ENCODE measurements at places on chromosomes 2 and 18.

DNA sequence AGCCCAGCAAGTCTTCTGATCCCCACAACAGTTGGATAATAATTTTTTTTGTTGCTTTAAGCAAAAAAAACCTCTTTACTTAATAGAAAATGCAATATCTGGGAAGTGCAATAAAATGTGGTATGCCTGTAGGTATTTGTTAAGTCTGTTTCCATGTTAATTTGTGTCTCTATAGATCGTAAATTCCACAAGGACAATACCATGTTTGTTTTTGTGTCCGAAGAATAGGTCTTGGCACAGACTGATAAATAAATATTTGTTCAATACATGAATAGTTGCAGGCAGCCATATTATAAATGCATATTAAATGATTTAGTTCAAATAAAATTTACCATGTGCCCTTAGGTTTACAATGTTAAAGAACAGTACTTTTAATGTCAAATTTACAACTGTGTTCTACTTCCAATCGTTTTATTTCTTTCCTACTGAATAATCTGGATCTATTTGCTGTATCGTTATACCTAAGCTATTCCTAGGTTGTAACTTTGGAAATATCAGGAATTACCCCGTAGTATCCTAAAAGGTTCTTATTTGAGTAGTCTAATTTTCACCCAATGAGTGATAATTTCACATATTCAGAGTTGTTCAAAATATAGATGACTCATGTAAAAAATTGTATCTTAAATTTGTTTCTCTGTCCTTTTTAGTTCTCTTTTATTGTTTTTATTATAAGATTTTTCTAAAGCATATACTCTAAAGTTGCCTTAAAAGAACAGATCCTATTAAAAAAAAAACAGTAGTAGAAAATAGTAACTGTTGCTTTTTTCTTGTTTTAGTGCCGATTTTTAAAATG lies 151.8 kb downstream of the EHBP1 start:
- no peak for DNase-seq

GRCh38 chr2:144390424-144391020 lies 129.4 kb downstream of the ZEB2 start:
- DNase-seq, result no peak

GRCh38 chr2:119731983-119732382 lies 27.7 kb upstream of the PTPN4 start:
- no peak for DNase-seq

DNA sequence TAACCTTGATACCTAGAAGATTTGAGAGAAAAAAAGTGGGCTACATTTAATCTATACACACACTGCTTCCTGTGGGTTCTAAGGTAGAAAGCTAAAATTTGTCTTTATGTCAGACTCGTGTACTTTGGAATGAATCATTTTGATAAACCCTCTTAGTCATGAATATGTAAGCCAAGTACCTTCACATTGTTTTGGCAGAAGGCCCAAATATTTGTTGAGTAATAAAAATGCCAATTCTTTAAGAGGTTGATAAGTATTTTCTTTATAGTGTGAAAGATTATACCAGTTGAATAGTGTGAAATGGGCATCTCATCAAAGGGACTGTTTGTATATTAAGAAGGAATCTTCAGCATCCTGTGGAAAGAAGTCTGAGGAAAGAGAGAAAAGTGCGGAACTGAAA lies 1464.7 kb upstream of the ZEB2 start:
- no peak for DNase-seq

- no peak for DNase-seq
These were observed 28.5 kb downstream of the SEMA4F start for GRCh38 chr2:74682501-74682900.

DNA sequence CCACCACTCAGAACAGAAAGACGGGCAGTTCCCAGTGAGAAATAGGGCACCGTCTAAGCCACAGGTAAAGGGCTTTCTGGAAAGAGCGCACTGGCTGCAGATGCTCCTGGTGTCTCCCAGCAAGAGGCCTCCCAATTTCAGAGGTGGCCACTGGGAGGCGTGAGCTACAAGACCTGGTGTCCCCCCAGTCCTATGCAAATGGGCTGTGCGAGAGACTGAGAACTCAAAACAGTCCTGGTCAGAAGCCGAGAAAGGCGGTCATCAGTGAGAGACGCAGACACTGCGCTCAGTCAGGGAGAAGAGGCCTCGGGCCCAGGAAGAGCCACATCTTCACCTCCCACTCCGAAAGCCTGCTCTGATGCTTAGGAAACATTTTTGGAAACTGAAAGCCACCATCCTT lies 179.5 kb downstream of the EIPR1 start:
- no peak for DNase-seq

- DNase-seq, result no peak
These were observed 433.7 kb downstream of the MBD2 start for GRCh38 chr18:53790786-53791185.

DNA sequence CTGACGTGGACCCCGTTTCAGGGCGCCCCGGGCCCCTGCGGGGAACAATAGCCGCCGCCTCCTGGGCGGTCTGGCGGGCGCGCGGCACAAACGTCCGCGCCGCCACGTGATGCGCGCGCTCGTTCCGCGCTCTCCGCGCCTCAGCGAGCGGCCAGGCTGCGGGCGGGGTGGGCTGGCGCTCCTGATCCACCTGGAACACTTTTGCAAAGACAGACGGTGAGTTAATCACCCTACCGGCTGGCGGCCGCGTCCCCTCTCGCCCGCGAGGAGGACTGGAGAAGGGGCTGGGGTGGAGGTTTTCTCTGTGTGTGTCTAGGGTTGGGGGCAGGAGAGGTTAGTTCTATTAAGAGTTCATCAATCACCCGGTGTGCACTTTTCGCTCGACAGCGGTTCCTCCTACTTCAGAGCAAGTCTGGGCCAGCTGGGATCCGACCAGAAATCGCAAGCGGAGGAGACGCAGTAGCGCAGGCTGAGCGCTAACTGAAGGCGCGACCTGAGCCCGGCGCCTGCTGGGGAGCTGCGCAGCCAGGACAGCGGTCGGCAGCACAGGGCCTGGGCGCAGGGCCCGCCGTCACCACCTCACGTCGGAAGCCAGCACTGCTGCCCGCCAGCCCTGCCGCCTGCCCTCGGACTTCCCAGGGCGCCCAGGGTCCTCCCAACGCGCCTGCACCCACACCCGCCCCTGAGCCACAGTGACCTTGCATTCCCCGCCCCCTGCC lies 10.3 kb upstream of the HOXD1 start:
- no peak for DNase-seq

- no peak for DNase-seq
These were observed 222.7 kb downstream of the PHLPP1 start for GRCh38 chr18:62938006-62938405.

GRCh38 chr18:5058768-5059695 lies 138.0 kb downstream of the AKAIN1 start:
- DNase-seq, result no peak

- no peak for DNase-seq
These were observed 367.8 kb upstream of the HS6ST1 start for GRCh38 chr2:128686497-128686859.

GRCh38 chr2:209577376-209578357 lies 153.8 kb downstream of the MAP2 start:
- no peak for DNase-seq

DNA sequence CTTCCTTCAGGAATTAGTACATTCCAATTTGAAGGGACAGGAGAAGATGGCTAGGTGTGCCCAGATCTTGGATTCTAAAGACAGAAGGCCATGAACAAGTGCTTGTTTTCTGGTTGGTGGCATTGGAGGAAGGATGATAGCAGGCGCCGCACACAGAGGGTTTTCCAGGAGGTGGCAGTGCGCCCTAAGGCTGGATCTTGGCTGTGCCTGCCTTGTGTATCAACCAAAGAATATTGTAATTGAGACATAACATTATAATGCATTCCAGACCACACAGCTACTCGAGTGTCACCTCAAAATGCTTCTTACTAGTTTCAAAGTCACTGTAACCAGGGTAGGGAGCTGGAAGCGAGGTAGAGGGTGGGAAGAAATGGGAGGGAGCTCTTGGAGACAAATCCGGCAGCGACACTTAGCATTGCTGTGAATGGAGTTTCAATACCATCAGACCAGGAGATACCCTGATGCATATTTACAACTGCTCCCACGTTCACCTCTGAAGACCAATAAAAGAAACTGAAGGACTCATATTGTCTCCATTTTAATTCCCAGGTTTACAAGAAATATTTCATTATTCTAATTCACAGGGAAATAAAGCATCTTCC lies 42.5 kb downstream of the CPO start:
- DNase-seq, result no peak

GRCh38 chr18:44786257-44786656 lies 105.6 kb downstream of the SETBP1 start:
- DNase-seq, result no peak

DNA sequence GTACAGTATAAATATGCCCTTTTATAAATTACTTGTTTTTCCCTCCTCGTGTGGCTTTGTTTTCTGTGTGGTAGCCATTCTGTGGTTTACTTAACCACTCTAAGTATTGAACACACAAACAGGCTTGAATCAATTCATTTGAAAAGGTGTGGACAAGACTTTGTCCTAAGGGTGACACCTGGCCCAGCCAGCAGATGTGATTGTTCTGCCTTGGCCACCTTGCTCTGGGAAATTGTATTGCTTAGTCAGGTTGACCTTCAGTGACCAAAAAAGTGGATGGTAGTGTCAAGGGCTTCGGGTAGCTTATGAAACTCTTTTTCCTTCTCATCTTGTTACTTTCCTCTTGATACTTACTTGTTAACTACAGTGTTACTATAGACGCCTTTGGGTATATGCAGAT lies 61.9 kb downstream of the DGKD start:
- no peak for DNase-seq

GRCh38 chr18:7301094-7301493 lies 70.2 kb downstream of the LRRC30 start:
- DNase-seq, result no peak

DNA sequence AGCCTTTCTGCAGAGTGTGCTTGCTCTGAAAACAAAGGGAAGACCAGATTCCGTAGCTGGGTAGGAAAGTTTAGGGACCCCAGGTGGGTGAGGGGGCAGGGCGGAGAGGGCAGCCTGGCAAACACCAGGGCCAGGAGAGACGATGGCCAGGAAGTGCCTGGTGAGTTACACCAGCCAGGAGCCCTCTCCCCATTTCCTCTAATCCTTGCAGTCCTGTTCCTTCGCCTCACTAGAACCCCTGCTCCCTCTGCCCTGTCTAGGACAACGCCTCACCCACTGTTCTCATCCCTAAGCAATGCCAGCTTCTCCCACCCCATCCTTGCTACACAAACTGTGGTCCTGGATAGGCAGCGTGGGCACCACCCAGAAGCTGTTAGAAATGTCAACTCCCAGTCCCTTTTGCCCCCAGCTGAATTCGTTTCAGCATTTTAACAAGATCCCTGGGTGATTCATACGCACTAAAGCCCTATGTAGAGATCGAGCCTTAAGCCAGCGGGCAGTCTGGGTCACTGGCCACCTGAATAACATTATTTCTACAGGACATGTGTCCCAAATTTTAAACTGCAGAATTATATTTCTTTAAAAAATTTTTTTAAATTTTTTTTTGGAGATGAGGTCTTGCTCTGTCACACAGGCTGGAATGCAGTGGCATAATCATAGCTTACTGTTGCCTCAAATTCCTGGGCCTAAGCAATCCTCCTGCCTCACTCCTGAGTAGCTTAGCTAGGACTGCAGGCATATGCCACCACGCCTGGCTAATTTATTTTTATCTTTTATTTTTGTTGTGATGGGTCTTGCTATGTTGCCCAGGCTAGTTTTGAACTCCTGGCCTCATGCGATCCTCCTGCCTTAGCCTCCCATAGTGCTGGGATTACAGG lies 10.9 kb downstream of the WIPF1 start:
- no peak for DNase-seq

- DNase-seq, result no peak
These were observed 577 bp upstream of the GLI2 start for GRCh38 chr2:120734930-120735651.

DNA sequence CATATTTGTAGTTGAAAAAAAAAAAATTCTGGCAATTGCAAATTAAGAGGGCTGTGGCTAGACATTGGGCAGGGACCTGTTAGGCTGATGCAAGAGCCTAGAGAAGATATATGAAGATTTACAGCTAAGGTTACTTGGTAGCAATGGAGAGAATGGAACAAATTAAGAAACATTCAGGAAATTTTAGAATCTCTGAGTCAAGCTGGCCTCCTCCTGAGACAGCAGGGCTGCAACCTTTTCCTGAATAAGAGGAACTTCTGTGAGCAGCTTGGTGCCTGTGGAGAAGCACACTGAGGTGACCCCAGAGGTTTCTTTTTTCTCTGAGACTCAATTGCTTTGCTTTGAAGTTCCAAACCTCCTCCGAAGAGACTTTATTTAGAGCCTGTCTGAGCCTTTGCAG lies 118.6 kb upstream of the LRATD1 start:
- DNase-seq, result no peak

GRCh38 chr2:238876232-238876630 lies 28.3 kb downstream of the TWIST2 start:
- no peak for DNase-seq

GRCh38 chr2:154978710-154979109 lies 280.2 kb downstream of the KCNJ3 start:
- no peak for DNase-seq

GRCh38 chr2:147232225-147232669 lies 612.6 kb upstream of the ACVR2A start:
- no peak for DNase-seq

DNA sequence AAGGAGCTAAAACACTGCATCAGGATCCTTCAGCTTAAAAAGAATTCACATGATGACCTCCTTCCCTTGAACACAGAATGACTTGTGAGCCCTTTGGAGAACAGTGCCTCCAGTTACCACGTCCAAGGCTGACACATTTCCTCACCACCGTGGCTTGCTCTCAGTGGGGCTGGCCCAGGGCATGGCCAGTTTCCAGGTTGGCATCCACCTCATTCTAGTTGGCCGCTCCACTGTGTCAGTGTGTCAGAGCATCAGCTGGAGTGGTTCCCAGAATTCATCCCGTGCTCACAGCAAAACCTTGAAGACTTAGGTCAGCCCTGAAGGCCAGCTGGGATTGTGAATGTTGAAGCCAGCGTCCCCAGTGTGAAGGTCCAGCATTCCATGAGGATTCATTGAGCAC lies 158.5 kb downstream of the INSIG2 start:
- DNase-seq, result no peak

- DNase-seq, result no peak
These were observed 76.8 kb downstream of the ALPK2 start for GRCh38 chr18:58552057-58552461.

- DNase-seq, result no peak
These were observed 233.3 kb upstream of the SMAD2 start for GRCh38 chr18:48163738-48164115.

GRCh38 chr18:42484648-42485047 lies 529.6 kb downstream of the PIK3C3 start:
- no peak for DNase-seq

DNA sequence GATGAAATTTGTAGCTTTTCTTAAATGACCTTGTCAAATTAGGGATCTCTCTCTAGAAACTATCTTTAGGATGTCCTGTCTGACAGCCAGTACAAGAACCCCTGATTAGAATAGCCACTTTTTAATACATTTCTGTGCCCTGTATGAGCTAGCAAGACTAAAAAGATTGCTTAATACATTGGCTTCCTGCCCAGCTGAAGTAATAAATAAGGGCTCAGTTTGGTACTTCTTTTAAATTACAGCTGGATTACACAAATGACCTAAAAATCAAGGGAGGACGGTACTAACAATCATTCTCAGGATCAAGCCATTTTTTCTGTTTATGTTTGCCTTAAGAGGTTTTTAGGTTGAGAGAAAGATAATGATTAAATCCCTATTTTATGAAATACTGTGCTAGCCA lies 11.6 kb upstream of the OLA1 start:
- no peak for DNase-seq

Measured in SW 1271 (cell line).